RWPE2 (cell line): ENCODE measurements at places on chromosomes 12 and 14.

- no peak for DNase-seq
These were observed 61.5 kb downstream of the LGMN start for GRCh38 chr14:92686900-92687427.

DNA sequence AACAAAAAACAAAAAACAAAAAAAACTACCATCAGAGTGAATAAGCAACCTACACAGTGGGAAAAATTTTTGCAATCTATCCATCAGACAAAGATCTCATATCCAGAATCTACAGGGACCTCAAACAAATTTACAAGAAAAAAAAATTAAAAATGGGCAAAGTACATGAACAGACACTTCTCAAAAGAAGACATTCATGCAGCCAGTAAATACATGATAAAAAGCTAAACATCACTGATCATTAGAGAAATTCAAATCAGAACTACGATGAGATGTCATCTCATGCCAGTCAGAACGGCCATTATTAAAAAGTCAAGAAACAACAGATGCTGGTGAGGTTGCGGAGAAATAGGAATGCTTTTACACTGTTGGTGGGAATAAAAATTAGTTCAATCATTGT is 466.5 kb upstream of the ATXN7L3B start:
- DNase-seq, result no peak

GRCh38 chr12:120902846-120903411 is 1.2 kb downstream of the SPPL3 start:
- no peak for DNase-seq

GRCh38 chr12:47419497-47419896 is 286.3 kb downstream of the RPAP3 start:
- DNase-seq, result no peak

DNA sequence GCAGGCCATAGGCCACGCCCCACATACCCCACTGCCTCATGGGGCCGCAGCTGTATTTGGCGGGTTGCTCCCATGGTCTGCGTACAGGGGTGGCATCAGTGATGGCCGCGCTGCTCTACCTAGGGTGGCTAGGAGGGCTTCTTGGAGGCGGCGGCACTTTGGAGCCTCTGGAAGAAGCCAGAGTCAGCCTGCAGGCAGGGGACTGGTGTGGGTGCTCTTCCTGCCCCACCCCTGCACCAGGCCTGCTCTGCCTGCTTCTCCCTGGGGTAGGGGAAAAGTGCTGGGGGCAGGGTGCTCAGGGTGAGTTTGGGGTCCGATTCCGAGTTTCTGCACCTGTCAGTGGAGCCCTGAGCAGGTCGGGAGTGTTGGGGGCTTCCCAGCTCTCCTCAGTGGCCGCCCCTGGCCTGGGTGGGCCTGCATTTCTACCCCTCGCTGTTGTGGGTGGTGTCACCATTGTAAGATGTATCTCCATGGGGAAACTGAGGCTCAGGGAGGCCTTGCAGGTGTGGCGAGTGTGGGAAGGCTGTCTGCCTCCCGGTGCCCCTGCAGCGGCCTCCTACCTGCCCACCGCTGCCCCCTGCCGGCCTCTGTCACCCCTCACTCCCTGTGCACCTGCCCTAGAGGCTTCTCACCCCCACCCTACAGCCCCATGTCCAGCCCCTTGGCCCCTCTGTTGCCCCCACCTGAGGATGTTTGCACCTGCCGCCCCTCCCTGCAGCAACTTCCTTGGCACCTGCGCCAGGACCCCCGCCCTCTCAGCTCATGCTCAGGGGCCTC is 5.5 kb downstream of the CEP170B start:
- DNase-seq, result no peak

GRCh38 chr12:53289891-53290290 is 5.5 kb upstream of the PFDN5 start:
- no peak for DNase-seq

DNA sequence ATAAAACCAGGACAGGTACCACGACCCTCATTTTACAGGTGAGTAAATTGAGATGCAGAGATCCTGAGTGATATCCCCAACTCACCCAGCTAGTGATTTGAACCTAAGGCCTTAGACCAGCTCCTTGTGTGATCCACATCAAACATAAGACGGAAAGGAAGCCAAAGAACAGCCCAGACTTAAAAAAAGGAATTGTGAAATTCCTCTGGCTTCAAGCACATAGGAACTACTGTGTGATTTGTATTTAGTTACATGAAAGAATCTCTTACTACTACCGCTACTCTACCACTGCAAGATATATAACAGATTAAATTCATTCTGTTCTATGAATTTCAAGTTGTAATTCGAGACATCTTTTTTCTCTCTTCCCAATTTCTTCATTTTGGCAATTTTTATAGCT is 10.5 kb downstream of the E2F7 start:
- DNase-seq, result no peak

DNA sequence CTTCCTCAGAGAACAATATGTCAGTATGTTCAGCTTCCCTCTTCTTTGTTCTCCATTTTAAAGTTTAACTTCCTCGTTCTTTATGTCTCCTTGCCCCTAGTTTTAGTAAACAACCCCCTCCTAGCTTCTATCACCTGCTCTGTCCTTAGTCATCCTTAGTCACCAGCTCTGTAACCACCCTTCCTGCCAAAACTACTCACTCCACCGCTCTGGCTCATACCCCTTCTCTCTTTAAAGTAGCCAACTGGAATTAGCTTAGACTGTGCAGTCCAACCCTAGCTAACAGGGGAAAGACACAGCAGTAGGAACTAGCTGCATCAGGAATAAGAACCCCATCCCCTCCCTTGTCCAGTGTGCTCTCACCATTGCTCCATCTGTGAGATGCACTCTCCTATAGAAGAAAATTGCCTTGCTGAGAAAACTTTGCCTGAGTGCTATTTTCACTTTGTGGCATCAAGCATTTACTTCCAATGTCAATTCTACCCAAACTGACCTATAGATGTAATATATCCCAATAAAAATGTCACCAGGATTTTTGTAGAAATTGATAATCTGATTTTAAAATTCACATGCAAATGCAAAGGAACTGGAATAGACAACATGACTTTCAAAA is 603.2 kb downstream of the C12orf50 start:
- no peak for DNase-seq

DNA sequence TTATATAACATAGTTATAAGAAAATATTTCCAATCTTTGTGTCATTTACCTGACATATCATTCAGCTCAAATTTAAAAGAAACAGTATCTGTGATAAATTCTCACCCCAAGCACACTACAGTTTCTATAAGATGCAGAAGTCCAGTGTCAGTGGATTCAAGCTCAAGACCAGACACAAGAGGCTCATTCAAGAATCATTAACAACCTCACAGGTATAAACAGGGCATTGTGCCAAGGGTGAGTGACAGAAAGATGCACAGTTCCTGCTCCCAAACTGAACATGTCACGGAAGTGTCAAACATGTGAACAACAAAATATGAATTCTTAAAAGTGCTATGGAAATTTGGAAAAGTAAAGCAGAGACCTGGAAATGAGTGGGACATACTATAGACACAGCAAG is 12.8 kb downstream of the ATP2B1 start:
- no peak for DNase-seq

DNA sequence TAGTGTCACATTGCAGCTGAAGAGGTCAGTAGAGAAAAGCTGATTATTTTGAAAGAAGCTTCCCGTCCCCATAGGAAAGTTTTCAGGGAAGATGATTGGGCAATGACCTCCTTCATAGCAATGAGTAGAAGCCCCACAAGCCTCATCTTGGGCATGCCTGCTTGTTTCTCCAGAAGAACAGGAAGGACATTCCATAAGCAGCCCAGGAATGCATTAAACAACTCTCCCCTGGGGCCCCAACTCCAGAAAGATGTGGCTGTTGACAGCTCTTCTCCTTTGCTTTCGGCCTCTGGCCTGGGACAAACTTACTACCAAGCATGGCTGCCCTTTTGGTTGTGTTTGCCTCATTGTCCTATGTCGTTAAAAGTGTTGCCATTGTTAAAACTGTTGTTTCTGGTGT is 5.7 kb upstream of the VDR start:
- no peak for DNase-seq

DNA sequence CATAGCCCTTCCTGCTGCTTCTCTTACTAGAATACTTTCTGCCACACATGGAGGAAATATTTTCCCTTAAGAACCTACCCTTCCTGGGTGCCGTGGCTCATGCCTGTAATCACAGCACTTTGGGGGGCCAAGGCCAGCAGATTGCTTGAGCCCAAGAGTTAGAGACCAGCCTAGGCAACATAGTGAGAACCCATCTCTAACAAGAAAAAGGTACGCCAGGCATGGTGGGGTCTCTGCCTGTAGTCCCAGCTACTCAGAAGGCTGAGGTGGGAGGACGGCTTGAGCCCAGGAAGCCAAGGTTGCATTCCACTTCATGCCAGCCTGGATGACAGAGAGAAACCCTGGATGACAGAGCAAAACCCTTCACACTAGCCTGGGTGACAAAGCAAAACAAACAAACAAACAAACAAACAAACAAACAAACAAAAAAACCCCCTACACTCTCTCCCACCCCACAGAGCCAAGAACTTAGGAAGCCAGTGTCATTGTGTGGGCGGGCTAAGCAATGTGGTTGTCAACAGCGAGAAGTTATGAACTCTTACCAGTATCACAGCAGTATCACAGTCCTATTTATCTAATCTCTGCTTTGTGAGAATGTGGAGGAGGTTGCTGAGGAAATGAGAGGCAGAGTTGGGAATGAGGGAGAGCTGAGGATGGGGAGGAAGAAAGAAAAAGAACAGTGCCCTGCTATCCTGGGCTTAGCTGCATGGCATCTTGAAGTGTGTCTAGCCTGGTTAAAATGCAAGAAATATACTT is 53.8 kb upstream of the CLEC14A start:
- DNase-seq, result no peak

GRCh38 chr14:105102361-105102870 is 37.2 kb upstream of the GPR132 start:
- DNase-seq, result peak; percentile 34

GRCh38 chr14:65958664-65959562 is 527.3 kb upstream of the CCDC196 start:
- DNase-seq, result no peak

GRCh38 chr12:106506691-106507090 is 76.1 kb upstream of the RFX4 start:
- DNase-seq, result no peak

GRCh38 chr14:35854696-35855270 is 28.6 kb downstream of the BRMS1L start:
- no peak for DNase-seq

- DNase-seq, result peak; percentile 68
These were observed 16.6 kb downstream of the LRTM2 start for GRCh38 chr12:1836854-1837421.

DNA sequence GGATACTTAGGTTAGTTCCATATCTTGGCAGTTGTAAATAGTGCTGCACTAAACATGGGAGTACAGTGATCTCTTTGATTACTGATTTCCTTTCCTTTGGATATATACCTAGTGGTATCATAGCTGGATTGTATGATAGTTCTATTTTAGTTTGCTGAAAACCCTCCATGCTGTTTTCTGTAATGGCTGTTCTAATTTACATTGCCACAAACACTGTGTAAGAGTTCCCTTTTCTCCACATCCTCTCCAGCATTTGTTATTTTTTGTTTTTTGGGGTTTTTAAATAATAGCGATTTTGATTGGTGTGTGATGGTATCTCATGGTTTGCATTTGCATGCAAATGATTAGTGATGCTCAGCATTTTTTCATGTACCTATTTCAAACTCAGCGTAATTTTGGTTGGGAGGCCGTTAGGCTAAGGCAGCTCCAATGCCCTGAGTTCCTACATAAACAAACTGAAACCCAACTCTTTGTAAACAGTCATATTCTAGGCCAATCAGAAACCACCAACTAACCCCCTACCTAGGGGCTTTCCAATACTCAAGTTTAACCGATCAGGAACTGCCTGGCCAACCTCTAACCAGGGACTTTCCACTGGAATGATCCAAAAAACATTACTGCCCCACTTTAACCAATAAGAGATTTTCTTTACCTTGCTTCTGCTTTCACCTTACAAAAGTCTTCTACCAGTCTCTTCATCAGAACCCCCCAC is 171.6 kb downstream of the FBXL14 start:
- no peak for DNase-seq

DNA sequence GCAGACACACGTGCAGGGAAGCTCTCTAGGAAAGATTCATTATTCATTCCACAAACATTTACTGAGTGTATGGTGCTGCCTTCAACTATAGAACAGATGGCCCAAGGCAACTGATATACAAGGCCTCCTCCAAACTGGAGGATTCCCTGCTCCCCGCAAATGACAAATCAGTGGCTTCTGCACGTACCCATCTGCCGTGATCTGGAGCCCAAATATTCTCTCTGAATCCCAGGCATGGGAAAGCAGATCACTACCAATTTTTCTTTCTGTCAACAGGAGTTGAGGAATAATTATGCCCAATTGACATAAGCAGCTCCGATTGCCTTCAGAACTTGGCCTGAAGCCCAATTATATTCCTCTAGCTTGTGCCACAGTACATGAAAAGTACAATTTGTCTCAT is 174.2 kb upstream of the CCDC196 start:
- no peak for DNase-seq

- no peak for DNase-seq
These were observed 325 bp upstream of the CLIP1 start for GRCh38 chr12:122422730-122423257.

DNA sequence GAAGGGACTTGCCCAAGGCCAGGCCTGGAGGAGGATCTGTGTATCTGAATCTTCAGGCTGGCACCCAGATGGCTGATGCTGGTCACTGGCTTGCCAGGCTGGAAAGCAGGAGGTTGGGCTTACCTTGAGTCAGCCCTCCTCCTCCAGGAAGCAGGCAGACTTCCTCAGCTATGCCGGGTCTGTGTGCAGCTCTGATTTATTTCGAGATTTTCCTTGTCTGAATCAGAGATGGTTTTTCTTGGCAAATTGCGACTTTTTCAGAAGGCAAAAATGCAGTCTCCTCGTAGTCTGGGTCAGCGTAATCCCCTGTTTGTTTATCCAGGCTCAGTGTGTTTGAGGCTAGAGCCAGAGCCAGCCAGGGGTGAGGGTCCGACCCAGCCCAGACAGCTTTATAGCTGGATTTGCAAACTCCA is 48.9 kb downstream of the SMOC1 start:
- no peak for DNase-seq

- no peak for DNase-seq
These were observed 11.4 kb downstream of the SCNN1A start for GRCh38 chr12:6364044-6364374.

DNA sequence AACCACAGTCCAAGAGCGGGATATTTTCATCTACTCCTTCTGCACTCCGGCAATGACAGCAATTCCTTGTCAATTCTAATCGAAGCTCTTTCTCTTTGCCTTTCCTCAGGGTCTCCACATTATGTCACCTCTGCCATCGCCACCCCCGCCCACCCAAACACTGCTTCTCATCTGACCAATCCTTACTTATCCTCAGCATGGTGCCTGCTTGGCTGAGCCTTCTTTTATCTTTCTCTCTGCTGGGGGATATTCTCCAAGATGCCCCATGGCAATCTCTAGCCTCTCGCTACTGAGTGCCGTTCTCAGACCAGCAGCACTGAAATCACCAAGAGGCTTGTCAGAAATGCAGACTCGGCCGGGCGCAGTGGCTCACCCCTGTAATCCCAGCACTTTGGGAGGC is 100.6 kb downstream of the PTPRB start:
- no peak for DNase-seq

DNA sequence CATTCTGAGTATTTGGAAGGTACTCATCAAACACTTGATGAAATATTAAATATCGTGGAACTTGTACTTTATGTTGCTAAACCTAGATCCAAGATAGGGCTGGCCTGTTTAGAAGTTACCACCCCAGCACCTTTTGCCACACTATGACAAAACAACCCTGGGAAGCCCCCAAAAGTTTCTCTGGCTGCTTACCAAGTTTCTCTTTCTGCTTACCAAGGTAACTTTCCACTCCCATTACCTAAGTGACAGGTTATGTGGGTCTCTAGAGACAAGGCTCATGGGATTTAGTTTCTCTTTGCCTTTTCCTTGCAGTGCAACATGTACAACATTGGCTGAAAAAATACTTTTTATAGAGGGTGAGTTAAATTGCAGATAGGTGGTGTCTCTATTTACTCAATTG is 28.9 kb upstream of the PPM1A start:
- DNase-seq, result no peak
